CD8-positive, alpha-beta memory T cell (primary cell): ENCODE measurements at places on chromosomes 4 and X. TPM values are rescaled to one million over a fixed set of nuclear protein-coding genes. Genes with fewer than 3 reads are reported as not detected.

Gene TMSB15A
- 0.49 TPM for total RNA-seq

Gene NEXMIF
- total RNA-seq, result 0.02 TPM

Gene VCX3B
- not detected for total RNA-seq

Gene SPIN3
- 7.1 TPM for total RNA-seq

Gene INPP4B
- 52.6 TPM for total RNA-seq

GRCh38 chrX:75107863-75108509 lies 48.1 kb downstream of the ABCB7 start:
- no peak overlapping the region for H3K4me3 ChIP-seq
- no peak overlapping the region for H3K27ac ChIP-seq
- H3K36me3 ChIP-seq, result no peaks in the 10 kb centered on the region
- no peaks in the 10 kb centered on the region for H3K27me3 ChIP-seq
- no peaks in the 10 kb centered on the region for H3K4me1 ChIP-seq
- DNase-seq, result no peak

DNA sequence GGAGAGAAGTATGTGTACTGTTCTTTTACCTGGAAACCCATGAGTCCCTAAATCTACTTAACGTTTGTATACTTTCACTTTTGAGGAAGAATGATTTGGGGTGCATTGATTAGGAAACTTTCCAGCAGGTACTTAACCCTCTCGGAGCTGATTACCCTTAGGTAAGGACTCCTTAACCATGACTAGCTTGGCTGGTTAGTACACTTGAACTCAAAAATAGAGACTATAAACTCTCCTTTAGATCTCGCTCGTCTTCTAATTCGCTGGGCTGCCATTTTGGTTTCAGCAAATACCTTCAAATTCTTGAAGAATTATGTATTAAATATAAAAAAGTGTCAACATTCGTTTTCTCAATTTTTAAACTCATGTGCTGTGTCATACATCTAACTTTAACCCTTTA lies 2.0 kb downstream of the USP9X start:
- no peaks in the 10 kb centered on the region for H3K27me3 ChIP-seq
- H3K27ac ChIP-seq, result peak overlapping the region; percentile 96
- peak overlapping the region; percentile 86 for H3K4me3 ChIP-seq
- DNase-seq, result no peak
- peaks cover 43% of the 10 kb centered on the region for H3K4me1 ChIP-seq
- H3K36me3 ChIP-seq, result no peaks in the 10 kb centered on the region

- no peaks in the 10 kb centered on the region for H3K36me3 ChIP-seq
- H3K27me3 ChIP-seq, result no peaks in the 10 kb centered on the region
- no peak overlapping the region for H3K4me3 ChIP-seq
Measured at GRCh38 chr4:149140841-149141240, 674.8 kb downstream of the IQCM start.

- no peaks in the 10 kb centered on the region for H3K36me3 ChIP-seq
- no peak overlapping the region for H3K4me3 ChIP-seq
- no peaks in the 10 kb centered on the region for H3K4me1 ChIP-seq
- no peaks in the 10 kb centered on the region for H3K27me3 ChIP-seq
- no peak for DNase-seq
- H3K27ac ChIP-seq, result no peak overlapping the region
Measured at GRCh38 chr4:134364928-134365327, 163.3 kb upstream of the PABPC4L start.

GRCh38 chr4:72352711-72353110 lies 216.3 kb downstream of the ADAMTS3 start:
- no peaks in the 10 kb centered on the region for H3K36me3 ChIP-seq
- no peak for DNase-seq
- H3K27me3 ChIP-seq, result no peaks in the 10 kb centered on the region

GRCh38 chr4:40283413-40283812 lies 51.7 kb upstream of the CHRNA9 start:
- no peaks in the 10 kb centered on the region for H3K27me3 ChIP-seq
- H3K4me1 ChIP-seq, result peaks cover 50% of the 10 kb centered on the region
- no peak overlapping the region for H3K4me3 ChIP-seq
- H3K27ac ChIP-seq, result no peak overlapping the region

DNA sequence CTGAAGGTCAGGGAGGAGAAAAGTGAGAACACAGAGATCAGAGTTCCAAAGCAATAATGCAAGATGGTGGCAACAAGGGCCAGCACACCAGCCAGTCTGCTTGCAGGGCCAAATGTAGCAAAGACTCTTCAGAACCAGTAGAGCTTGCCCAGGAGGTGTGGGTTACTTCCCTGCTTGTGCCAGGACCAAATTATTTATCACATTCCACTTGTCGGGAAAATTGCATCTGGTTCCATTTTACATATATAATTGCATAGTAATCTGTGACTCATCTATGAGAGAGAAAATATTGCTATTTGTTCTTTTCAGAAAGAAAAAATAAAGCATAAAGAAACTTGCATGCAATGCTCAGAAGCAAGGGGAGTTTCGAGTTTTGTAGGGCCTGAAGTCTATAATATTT lies 41.4 kb downstream of the MAML3 start:
- no peaks in the 10 kb centered on the region for H3K36me3 ChIP-seq
- DNase-seq, result no peak
- H3K4me1 ChIP-seq, result peaks cover 10% of the 10 kb centered on the region
- no peak overlapping the region for H3K4me3 ChIP-seq

DNA sequence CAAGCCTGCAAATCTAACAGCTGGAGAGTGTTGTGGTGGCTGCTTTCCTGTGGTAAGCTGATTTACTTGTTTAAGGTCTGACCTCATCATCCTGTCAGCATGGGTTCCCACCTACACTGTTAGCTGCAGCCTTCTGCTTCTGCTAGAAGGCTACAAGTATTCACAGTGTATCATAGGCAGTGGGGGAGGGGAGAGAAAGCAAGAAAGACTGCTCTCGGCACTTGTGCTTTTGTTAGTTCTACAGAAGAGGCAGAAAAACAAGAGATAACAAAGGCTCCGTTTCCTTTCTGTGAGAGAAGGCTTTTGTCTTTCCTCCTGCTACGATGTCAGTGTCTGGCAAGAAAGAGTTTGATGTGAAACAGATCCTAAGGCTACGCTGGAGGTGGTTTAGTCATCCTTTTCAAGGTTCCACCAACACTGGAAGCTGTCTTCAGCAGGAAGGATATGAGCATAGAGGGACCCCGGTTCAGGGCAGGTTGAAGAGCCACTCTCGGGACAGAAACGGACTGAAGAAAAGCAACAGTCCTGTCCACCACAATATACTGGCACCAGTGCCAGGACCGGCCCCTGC lies at the start of gene KLHL4:
TSS of gene KLHL4 (plus strand) at position 232 of the 571 bp plus-strand sequence. CDS start at position 324, 92 bp downstream.
- H3K4me1 ChIP-seq, result no peaks in the 10 kb centered on the region
- H3K4me3 ChIP-seq, result no peak within 1 kb of the TSS
- no peak for DNase-seq
- no peaks in the 10 kb centered on the region for H3K27me3 ChIP-seq

- no peak overlapping the region for H3K27ac ChIP-seq
- H3K36me3 ChIP-seq, result no peaks in the 10 kb centered on the region
- H3K27me3 ChIP-seq, result no peaks in the 10 kb centered on the region
- H3K4me1 ChIP-seq, result no peaks in the 10 kb centered on the region
- H3K4me3 ChIP-seq, result no peak overlapping the region
- DNase-seq, result no peak
Measured at GRCh38 chrX:103171353-103171752, 43.6 kb upstream of the BEX4 start.

GRCh38 chrX:153925739-153926551 lies at the start of gene ARHGAP4:
TSS of gene ARHGAP4 (minus strand) at chrX:153926264. CDS start at chrX:153926202, 62 bp downstream.
- H3K27ac ChIP-seq, result peak within 1 kb of the TSS; percentile 91
- peak within 1 kb of the TSS; percentile 86 for H3K4me3 ChIP-seq

GRCh38 chr4:152697284-152698088 lies 17.7 kb upstream of the TMEM154 start:
- no peak for DNase-seq
- H3K27ac ChIP-seq, result no peak overlapping the region
- no peaks in the 10 kb centered on the region for H3K27me3 ChIP-seq
- H3K4me3 ChIP-seq, result no peak overlapping the region
- peaks cover 9% of the 10 kb centered on the region for H3K4me1 ChIP-seq
- no peaks in the 10 kb centered on the region for H3K36me3 ChIP-seq

- no peaks in the 10 kb centered on the region for H3K4me1 ChIP-seq
- no peaks in the 10 kb centered on the region for H3K36me3 ChIP-seq
- H3K4me3 ChIP-seq, result no peak overlapping the region
- no peak overlapping the region for H3K27ac ChIP-seq
- no peak for DNase-seq
Measured at GRCh38 chr4:109041463-109042360, 260.7 kb downstream of the COL25A1 start.

DNA sequence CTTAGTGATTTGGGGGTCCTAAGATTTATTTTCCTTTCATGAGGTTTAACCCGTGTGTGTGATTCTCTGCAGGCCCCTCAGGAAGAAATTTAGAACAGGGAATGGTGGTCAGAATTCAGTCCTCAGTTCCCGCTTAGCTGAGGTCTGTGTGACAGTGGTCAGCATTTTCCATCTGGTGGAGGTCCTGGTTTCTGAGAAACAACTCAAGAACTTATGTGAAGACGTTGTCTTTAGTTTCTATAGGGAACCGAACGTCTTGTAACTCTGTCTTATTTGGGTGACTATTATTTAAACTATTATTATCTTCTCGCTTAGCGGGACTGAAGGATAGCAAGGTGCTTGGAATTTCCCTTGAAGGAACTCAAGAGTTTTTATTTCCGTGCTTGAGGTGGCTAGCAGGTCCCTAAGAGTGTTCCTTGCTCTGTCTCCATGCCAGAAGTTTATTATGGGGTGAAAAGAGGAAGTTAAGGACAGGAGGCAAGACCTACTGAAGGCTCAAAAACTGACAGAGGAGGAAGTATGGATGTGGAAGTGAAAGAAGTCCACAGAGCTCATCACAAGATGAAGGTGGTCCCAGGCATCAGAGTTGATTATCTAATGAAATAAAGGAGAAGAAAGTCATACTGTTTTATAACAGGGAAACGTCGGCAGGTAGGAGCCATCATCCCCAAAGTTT lies 9.4 kb downstream of the MGST2 start:
- no peak for DNase-seq
- no peak overlapping the region for H3K27ac ChIP-seq
- no peak overlapping the region for H3K4me3 ChIP-seq
- no peaks in the 10 kb centered on the region for H3K27me3 ChIP-seq
- no peaks in the 10 kb centered on the region for H3K4me1 ChIP-seq

DNA sequence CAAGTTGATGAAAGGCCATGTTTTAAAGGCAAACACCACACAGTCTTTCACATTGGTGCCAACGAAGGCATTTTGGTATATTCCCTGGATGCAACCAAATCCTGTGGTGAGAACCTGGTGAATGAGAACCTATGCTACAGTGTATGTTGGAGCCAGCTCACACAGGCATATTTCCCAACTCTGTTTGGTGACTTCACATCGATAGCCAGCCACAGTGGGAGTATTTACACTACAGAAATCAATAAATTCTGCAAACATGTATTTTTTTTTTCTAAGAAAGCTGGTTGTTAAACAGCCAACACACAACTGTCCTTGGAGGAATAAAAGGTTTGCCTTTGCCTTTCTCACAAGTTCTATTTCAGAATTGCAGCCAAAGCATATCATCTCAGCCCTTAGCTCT lies 691.0 kb downstream of the GRID2 start:
- H3K27ac ChIP-seq, result no peak overlapping the region
- DNase-seq, result no peak
- no peaks in the 10 kb centered on the region for H3K4me1 ChIP-seq
- no peaks in the 10 kb centered on the region for H3K36me3 ChIP-seq
- H3K27me3 ChIP-seq, result no peaks in the 10 kb centered on the region

- no peaks in the 10 kb centered on the region for H3K36me3 ChIP-seq
- H3K27me3 ChIP-seq, result no peaks in the 10 kb centered on the region
- no peak for DNase-seq
Measured at GRCh38 chr4:22712529-22712928, 19.8 kb downstream of the GBA3 start.

GRCh38 chrX:15299941-15300851 lies 15.2 kb downstream of the ASB11 start:
- no peaks in the 10 kb centered on the region for H3K4me1 ChIP-seq
- DNase-seq, result no peak
- H3K36me3 ChIP-seq, result no peaks in the 10 kb centered on the region
- no peak overlapping the region for H3K4me3 ChIP-seq
- H3K27me3 ChIP-seq, result no peaks in the 10 kb centered on the region
- no peak overlapping the region for H3K27ac ChIP-seq

DNA sequence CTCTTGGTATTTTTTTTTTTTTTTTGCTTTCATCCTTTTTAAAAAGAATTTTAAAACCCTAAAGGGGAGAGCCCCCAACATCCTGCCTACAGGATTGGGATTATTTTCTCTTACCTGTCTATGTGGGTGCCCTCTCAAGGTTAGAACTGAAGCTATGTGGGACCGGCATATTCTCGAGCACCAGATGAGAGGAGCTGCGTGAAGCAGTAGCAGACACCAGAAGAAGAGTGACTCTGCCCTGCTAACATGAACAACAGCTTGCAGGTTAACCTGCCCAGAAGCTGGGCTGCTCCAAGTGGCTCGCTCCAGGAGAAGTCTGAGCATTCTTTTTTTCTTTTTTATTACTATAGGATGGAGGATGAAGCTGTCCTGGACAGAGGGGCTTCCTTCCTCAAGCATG lies 102.6 kb upstream of the SLC4A4 start:
- H3K36me3 ChIP-seq, result no peaks in the 10 kb centered on the region
- H3K27ac ChIP-seq, result no peak overlapping the region
- H3K27me3 ChIP-seq, result no peaks in the 10 kb centered on the region
- no peaks in the 10 kb centered on the region for H3K4me1 ChIP-seq
- DNase-seq, result no peak
- no peak overlapping the region for H3K4me3 ChIP-seq

DNA sequence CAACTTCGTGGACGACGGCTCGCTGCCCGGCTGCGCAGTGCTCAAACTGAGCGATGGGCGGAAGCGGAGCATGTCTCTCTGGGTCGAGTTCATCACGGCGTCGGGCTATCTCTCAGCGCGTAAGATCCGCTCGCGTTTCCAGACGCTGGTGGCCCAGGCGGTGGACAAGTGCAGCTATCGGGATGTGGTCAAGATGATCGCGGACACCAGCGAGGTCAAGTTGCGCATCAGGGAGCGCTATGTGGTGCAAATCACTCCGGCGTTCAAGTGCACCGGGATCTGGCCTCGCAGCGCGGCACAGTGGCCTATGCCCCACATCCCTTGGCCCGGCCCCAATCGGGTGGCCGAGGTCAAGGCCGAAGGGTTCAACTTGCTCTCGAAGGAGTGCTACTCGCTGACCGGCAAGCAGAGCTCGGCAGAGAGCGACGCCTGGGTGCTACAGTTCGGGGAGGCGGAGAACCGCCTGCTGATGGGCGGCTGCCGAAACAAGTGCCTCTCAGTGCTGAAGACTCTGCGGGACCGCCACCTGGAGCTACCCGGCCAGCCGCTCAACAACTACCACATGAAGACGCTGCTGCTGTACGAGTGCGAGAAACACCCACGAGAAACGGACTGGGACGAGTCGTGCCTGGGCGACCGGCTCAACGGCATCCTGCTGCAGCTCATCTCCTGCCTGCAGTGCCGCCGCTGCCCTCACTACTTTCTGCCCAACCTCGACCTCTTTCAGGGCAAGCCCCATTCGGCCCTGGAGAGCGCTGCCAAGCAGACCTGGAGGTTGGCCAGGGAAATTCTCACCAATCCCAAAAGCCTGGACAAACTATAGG lies 1.5 kb downstream of the MAB21L2 start:
- no peak overlapping the region for H3K27ac ChIP-seq
- no peak overlapping the region for H3K4me3 ChIP-seq
- no peaks in the 10 kb centered on the region for H3K4me1 ChIP-seq
- no peak for DNase-seq
- H3K36me3 ChIP-seq, result peaks cover 9% of the 10 kb centered on the region

- no peak overlapping the region for H3K27ac ChIP-seq
- H3K4me3 ChIP-seq, result no peak overlapping the region
- no peak for DNase-seq
- no peaks in the 10 kb centered on the region for H3K36me3 ChIP-seq
Measured at GRCh38 chr4:70768301-70768948, 46.7 kb downstream of the RUFY3 start.

GRCh38 chr4:102103368-102103767 lies 241.9 kb downstream of the SLC39A8 start:
- no peaks in the 10 kb centered on the region for H3K4me1 ChIP-seq
- H3K36me3 ChIP-seq, result no peaks in the 10 kb centered on the region
- H3K27ac ChIP-seq, result no peak overlapping the region
